ENCODE measurements at places on chromosomes 13 and 19. TPM values are rescaled to one million over a fixed set of nuclear protein-coding genes. Genes with fewer than 3 reads are reported as not detected.

The KLK14 gene
- total RNA-seq: not detected

The MBD3L2 gene
- total RNA-seq: not detected

The URAD gene
- not detected for total RNA-seq

The NALCN gene
- total RNA-seq: 3.8 TPM

The CEACAM1 gene
- total RNA-seq: 0.46 TPM

The TNFSF9 gene
- 12.5 TPM for total RNA-seq

The HCN2 gene
- 0.22 TPM for total RNA-seq

The CRLF1 gene
- 0.58 TPM for total RNA-seq

The ZNRF4 gene
- not detected for total RNA-seq

The IGSF23 gene
- 0.12 TPM for total RNA-seq

The PIAS4 gene
- 31.5 TPM for total RNA-seq

The CNOT3 gene
- total RNA-seq: 20.5 TPM

The SOX21 gene
- not detected for total RNA-seq

The AKAP8L gene
- total RNA-seq: 89.9 TPM

The ZNF132 gene
- total RNA-seq: 1.8 TPM

The DMKN gene
- total RNA-seq: 195 TPM

The ZNF534 gene
- 0.07 TPM for total RNA-seq

The ADGRL1 gene
- 3.3 TPM for total RNA-seq

The RAB3D gene
- 13.4 TPM for total RNA-seq

The PTPRH gene
- total RNA-seq: 1.1 TPM

The PEAK3 gene
- total RNA-seq: not detected

The RAB4B gene
- total RNA-seq: 23.6 TPM

The KRTDAP gene
- total RNA-seq: not detected

The PRR20D gene
- not detected for total RNA-seq

The ZNF415 gene
- total RNA-seq: 2.2 TPM
